ENCODE measurements at places on chromosomes 7 and 10.

DNA sequence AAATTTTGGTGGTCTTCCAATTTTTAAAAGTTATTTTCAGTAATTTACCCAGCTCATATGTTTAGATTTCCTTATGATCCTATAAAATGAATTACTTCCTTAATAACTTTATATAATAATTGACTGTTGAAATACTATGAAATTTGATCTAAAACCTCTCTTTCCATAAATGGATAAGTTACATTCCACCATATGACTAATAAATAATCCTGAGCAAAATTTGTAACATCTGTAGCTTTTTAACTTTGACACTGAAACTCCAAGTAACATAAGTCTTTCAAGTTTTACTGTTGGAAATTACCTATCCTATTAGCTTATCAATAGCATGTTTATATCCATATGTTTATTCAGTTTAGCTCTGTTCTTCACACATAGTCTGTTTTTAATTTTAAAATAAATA is 85.3 kb downstream of the HECTD2 start:
- DNase-seq, result no peak

- DNase-seq, result no peak
These were observed 12.5 kb upstream of the ZNF487 start for GRCh38 chr10:43424416-43424815.

- DNase-seq, result no peak
These were observed 175.2 kb upstream of the ASAH2 start for GRCh38 chr10:50426485-50426884.

- DNase-seq, result no peak
These were observed 19.7 kb upstream of the BNIP3 start for GRCh38 chr10:132001238-132001972.

- no peak for DNase-seq
These were observed 235.7 kb downstream of the EMX2 start for GRCh38 chr10:117778241-117778640.

- DNase-seq, result no peak
These were observed 106.8 kb downstream of the GALNT17 start for GRCh38 chr7:71238581-71239295.

GRCh38 chr7:92914645-92915044 is 78.3 kb upstream of the CDK6 start:
- DNase-seq, result no peak

DNA sequence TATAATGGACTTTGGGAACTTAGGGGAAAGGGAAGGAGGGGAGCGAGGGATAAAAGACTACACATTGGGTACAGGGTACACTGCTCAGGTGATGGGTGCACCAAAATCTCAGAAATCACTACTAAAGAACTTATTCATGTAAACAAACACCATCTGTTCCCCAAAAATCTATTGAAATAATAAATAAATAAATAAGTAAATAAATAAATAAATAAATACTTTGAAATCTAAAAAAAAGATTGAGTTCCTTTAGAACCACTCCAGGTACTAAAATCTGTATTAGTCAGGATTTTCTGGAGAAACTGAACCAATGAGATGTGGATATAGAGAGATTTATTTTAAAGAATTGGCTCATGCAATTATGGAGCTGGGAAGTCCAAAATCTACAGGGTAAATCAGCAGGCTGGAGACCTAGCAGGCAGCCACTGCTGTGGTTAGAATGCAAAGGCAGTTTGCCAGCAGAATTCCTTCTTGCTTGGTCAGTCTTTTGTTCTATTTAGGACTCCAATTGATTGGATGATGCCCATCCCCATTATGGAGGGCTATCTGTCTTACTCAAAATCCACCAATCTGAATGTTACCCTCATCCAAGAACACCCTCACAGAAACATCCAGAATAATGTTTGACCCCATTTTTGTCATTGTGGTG is 8.9 kb downstream of the IGFBP1 start:
- DNase-seq, result no peak

- DNase-seq, result no peak
These were observed 115.5 kb upstream of the GALNT17 start for GRCh38 chr7:71016401-71016800.
